ENCODE measurements at places on chromosomes 7 and 10. TPM values are rescaled to one million over a fixed set of nuclear protein-coding genes. Genes with fewer than 3 reads are reported as not detected.

The BRAF gene
- total RNA-seq: 13.5 TPM

The NANOS1 gene
- 1.7 TPM for total RNA-seq

The PTN gene
- total RNA-seq: 0.24 TPM

The PLPP4 gene
- total RNA-seq: 1.3 TPM

The BPGM gene
- total RNA-seq: 12.1 TPM

The HOXA2 gene
- not detected for total RNA-seq

The AP4M1 gene
- total RNA-seq: 30.6 TPM

The SLC39A12 gene
- not detected for total RNA-seq

The CACNB2 gene
- total RNA-seq: under 0.01 TPM

The TMEM225B gene
- 2.2 TPM for total RNA-seq

The SORCS3 gene
- not detected for total RNA-seq

The PIK3CG gene
- under 0.01 TPM for total RNA-seq

The CCDC3 gene
- 0.96 TPM for total RNA-seq

The LRIT2 gene
- not detected for total RNA-seq

The SSC4D gene
- 5.3 TPM for total RNA-seq

The SH2D4B gene
- total RNA-seq: under 0.01 TPM

The PON3 gene
- total RNA-seq: 0.96 TPM

The ATOH7 gene
- total RNA-seq: not detected

The CPN1 gene
- not detected for total RNA-seq
